ENCODE measurements at places on chromosomes 5 and 9. TPM values are rescaled to one million over a fixed set of nuclear protein-coding genes. Genes with fewer than 3 reads are reported as not detected.

- DNase-seq = no peak
Observed at GRCh38 chr9:112041536-112042243, 133.4 kb downstream of the SUSD1 start.

- no peak for DNase-seq
Observed at GRCh38 chr5:28014779-28015178, 976.4 kb upstream of the CDH9 start.

GRCh38 chr9:116081435-116082115, 72.0 kb upstream of the PAPPA start:
- no peak for DNase-seq

DNA sequence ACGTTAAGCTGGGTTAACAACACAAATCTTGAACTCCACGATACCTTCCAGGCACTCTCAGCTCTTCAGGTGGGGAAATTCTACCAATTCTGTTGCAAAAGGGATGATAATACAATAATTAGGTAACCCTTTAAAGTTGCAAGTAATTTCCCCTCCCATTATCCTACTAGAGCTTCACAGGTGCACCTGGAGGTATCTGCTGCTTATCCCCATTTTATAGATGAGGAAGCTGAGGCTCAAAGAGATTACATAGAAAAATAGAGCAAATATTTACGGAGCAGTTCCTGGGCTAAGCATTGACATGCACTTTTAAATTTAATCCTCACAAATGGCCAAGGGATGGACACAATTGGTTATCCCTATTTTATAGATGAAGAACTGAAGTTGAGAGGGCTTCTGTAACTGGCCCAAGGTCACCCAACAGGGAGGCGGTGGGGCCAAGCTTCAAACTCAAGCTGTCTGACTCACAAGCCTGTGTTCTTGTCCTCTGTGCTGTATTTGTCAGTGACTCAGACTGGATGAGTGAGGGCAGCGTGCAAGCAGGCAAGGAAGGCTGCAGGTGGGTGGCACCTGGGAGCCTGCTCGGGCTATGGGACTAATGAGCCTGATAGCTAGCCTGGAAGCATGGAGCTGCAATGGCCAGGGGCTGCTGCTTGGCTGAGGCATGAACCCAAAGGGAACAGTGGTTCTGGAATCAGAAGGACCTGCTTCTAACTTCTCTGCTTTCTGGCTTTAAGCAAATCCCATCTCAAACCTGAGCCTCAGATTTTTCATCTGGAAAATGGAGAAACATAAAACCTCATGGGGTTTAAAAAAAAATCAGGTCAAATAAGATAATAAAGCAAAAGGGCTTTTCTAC, 105.5 kb downstream of the PDE6A start:
- no peak for DNase-seq

DNA sequence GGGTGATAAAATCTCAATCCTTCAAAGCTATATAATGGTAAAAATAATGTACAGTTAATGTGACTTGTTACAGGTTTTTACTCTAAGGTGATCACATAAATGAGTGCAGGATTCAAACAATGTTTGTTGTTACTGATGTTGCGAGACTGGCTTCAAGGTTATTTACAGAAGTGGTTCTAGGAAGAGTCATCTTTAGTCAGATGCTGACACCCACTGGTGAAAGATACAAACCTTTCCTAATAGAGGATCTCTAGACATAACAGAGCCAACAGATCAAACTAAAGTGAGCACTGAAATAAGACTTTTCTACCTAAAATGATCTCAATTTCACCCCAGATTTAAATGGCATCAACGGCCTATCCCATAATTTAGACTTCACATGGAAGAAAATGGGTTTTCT, 20.2 kb downstream of the ARSB start:
- DNase-seq = no peak

- DNase-seq = no peak
Observed at GRCh38 chr9:93287189-93287552, 103.2 kb downstream of the WNK2 start.

- no peak for DNase-seq
Observed at GRCh38 chr5:34691326-34691725, 35.2 kb downstream of the RAI14 start.

- no peak for DNase-seq
Observed at GRCh38 chr5:143174714-143175398, 228.6 kb downstream of the NR3C1 start.

DNA sequence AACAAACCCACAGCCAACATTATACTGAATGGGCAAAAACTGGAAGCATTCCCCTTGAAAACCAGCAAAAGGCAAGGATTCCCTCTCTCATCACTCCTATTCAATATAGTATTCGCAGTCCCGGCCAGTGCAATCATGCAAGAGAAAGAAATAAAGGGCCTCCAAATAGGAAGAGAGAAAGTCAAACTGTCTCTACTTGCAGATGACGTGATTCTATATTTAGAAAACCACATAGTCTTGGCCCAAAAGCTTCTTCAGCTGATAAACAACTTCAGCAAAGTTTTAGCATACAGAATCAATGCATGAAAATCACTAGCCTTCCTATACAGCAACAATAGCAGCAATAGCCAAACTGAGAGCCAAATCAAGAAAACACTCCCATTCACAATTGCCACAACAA, 333.7 kb upstream of the EDIL3 start:
- no peak for DNase-seq

- no peak for DNase-seq
Observed at GRCh38 chr5:62354028-62354874, 48.2 kb downstream of the KIF2A start.

DNA sequence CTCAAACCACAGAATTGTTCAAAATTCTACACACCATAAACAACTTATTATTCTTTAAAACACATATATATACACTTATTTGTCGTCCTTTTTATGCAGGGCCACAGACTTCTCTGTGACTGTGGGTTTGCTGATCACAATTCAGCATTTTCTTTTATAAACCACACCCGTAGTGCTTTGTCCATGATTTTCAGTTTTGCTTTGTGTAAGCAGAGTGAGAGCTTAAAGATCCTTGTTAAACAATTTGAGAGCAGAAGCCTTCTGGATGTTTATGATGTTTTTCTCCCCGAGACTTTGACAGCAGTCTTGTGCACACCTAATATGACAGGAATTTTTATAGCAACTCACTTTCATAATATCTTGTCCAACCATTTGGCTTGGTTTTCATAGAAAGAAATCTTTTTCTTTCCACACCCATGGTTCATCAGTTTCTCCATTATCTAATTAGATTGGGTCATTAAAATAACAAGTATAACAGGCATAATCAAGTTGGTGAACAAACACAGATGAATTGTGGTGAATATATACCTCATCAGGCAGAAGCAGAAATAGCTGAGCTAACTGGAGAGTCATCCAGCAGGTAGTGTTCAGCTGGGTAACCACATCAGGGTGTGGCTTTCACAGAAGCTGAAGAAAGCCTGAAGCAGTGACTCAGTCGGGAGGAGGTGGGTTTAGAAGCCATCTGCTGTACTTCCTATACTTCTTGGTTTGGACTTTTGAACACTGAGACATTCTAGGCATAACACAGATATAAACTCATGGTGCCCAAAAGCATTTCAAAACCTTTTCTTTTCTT, 232.8 kb downstream of the DOCK8 start:
- no peak for DNase-seq

- no peak for DNase-seq
Observed at GRCh38 chr5:102578362-102578761, 79.6 kb upstream of the SLCO6A1 start.

DNA sequence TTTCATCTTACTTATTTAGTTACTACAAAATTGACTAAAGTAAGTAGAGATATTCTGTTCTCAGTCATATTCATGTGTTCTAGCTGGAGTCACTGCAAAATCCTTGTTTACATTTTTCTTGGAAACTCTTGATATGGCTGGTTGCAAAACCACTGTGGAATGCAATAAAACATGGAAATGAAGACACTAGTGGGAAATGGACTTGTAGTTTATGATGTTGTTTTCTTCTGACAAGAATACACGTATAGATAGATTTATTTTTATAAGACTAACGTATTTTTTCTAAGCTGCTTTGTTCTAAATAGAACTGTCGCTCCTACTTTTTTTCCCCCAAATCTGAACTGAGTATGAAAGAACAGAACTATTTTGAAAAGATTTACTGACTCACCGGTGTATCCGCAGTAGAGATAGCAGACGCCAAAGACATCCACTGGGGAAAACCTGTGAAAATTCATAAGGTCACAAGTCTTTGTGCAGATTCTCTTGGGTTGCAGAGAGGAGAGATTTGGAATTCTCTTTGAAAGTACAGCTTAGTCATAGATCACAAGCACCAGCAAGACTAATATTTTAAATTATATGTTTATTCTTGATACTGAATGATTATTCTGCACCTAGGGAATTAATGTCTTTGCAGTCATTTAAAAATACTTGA, 119.6 kb upstream of the TAF11L2 start:
- no peak for DNase-seq

DNA sequence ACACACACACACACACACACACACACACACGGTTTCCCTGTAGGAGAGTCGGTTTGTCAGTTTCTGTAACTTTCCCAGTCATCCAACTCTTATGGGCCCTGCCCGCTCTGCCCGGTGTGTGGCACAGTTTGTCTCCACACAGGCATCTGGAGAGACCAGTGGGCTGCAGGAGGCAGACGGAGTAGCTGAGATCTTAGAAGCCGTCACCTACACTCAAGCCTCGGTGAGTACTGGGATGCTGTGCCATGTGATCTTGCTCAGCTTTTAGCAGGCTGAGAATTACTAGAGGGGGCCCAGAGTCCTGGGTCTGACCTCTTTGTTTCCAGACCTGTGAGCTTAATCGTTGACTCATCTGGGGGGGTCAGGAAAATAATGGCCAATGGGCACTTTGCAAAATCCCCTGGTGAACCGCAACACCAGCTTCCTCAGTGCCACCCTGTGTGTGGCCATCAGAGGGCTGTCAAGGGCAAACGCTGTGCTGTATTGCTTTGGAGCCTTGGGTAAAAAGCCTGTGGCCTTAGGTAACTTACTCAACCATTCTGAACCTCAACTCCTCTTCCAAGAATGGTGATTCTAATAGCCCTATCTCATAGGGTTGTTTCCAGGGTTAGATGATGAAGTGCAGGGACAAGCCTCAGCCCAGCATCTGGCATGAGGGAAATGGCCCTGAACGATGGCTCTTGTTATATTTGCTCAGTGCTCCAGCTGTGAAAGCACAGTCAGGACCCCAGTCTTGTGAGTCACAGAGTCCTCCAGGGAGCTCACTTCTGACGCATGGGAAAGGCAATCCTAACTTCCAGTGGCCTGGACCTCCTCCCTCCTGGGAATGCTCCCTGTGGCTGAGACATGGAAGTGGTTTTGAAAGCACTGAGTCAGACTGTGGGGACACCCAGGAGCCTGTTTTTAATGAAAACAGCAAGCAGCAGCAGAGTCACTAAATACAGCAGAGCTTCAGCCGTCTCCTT, 45.6 kb downstream of the COL15A1 start:
- no peak for DNase-seq

DNA sequence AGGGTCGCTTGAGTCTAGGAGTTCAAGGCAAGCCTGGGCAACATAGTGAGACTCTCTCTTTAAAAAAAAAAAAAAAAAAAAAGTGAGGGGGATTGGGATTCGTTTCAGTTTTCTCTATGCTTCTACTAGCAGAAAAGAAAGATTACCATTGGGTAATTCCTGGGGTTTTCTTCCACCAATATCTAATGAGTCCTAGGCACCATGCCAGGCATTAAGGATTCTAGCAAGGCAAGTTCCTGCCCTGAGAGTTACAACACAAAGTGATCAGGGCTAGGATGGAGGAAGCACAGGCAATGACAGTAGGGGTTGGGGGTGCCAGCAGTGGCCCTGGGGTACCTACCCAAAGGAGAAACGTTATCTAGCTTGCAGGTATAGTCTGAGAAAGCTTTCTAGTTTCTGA, 90.8 kb downstream of the PCDH1 start:
- no peak for DNase-seq

- DNase-seq = no peak
Observed at GRCh38 chr5:96997265-96997859, 61.5 kb downstream of the LNPEP start.

DNA sequence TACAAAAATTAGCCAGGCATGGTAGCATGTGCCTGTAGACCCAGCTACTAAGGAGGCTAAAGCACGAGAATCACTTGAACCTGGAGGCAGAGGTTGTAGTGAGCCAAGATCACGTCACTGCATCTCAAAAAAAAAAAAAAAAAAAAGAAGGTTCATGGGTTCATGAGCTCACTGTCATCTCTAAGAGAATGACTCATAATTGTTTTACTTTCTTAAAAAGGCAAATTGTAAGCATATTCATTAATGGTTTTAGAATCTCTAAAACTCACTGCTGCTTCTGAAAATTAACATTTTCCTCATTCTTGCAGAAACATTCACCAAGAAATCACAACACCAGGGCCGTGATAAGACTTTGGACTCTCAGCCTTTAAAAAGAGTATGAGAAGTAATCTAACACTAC, 103.6 kb downstream of the GNA14 start:
- no peak for DNase-seq

- no peak for DNase-seq
Observed at GRCh38 chr5:98458726-98459125, 314.7 kb upstream of the RGMB start.

GRCh38 chr5:61461417-61461816, 129.4 kb downstream of the ZSWIM6 start:
- no peak for DNase-seq

DNA sequence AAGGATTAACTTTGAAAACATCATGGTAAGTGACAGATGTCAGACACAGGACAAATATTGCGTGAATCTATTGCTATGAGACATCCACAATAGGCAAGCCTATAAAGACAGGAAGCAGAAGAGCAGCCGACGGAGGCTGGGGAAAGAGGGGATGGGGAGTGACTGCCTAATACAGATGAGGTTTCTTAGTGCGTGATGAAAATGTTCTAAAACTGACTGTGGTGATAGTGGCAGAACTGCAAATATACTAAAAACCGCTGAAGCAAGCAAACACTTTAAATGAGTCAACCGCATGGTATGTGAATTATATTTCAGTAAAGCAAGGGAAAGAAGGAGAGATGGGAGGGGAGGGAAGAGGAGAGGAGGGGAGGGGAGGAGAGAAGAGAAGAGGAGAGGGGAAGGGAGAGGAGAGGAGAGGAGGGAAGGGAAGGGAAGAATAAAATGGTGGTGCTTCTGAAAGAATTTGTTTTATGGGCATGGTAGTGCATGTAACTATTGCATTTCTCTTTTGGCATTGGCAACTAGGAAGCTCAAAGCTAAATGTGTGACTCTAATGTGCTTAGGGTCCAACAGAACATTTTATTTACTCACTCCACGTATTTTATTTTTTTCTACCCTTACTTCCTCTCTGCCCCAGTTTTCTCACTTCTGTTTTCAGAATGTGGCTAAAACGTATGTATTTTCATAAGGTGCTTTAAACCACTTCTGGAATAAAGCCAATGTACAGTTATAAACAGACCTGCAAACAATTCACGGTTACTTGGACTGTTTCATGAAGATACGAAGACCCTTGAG, 21.3 kb downstream of the AKNA start:
- no peak for DNase-seq

GRCh38 chr5:149656576-149657182, 73.4 kb upstream of the PPARGC1B start:
- peak; percentile 67 for DNase-seq

GRCh38 chr5:41414598-41414997, 95.8 kb downstream of the PLCXD3 start:
- DNase-seq = no peak

GRCh38 chr9:18495065-18495464, 21.1 kb downstream of the ADAMTSL1 start:
- no peak for DNase-seq

The HK3 gene
- total RNA-seq = not detected

The PLK2 gene
- total RNA-seq = 7.8 TPM

The DMRT3 gene
- 1.7 TPM for total RNA-seq

The TTLL11 gene
- 23.9 TPM for total RNA-seq

The PCDHGA11 gene
- 12.5 TPM for total RNA-seq

The LHFPL2 gene
- 2.5 TPM for total RNA-seq

The MED10 gene
- 28.4 TPM for total RNA-seq

The GRAMD2B gene
- 0.69 TPM for total RNA-seq

The PCDHGB5 gene
- total RNA-seq = 9.3 TPM

The IRX2 gene
- 60.7 TPM for total RNA-seq

The SOX30 gene
- total RNA-seq = not detected

All from glutamatergic neuron (in vitro differentiated cells).